ENCODE measurements at places on chromosomes 3 and 15.

DNA sequence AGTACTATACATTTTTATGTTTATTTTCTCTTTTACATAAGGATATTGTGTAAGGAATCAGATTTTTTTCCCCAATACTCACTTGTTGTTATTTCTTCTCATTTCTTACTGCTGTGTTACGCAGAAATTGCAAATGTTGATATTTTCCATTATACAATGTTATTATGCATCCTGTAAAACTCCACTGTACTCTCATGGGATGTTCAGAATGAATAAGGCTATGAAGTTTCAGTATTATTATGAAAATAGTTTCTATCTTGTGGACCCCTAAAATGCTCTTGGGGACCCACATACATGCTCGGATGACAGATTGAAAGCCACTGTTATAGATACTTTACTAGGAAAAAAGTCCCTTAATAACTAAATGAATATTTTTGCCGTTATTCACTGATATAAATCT lies 329.4 kb downstream of the EPHA3 start:
- DNase-seq: no peak

- no peak for DNase-seq
These were observed 10.7 kb downstream of the PDE8A start for GRCh38 chr15:84992157-84992944.

- DNase-seq: no peak
These were observed 78.0 kb upstream of the POU1F1 start for GRCh38 chr3:87354398-87354797.

- no peak for DNase-seq
These were observed at the start of gene ONECUT1 for GRCh38 chr15:52790169-52790708. TSS of gene ONECUT1 (minus strand) at chr15:52790336. CDS start at chr15:52789884, 452 bp downstream.

DNA sequence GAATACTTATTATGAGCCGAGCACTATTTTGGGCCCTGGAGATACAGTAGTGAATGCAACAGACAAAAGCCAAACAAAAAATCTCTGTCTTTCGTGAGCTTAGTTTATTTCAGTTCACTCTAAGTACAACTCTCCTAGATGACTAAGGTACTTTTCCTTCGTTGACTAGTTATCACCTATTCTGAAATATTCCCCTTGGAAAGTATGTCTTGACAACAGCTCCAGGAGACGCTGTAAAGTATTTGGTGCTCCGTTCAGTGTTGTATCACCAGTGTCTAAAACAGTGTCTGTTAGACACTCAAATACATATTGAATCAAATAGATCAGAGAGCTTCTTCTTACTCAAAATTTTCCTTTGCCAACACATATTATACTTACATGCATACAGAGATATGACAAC lies 119.6 kb downstream of the TFDP2 start:
- no peak for DNase-seq

DNA sequence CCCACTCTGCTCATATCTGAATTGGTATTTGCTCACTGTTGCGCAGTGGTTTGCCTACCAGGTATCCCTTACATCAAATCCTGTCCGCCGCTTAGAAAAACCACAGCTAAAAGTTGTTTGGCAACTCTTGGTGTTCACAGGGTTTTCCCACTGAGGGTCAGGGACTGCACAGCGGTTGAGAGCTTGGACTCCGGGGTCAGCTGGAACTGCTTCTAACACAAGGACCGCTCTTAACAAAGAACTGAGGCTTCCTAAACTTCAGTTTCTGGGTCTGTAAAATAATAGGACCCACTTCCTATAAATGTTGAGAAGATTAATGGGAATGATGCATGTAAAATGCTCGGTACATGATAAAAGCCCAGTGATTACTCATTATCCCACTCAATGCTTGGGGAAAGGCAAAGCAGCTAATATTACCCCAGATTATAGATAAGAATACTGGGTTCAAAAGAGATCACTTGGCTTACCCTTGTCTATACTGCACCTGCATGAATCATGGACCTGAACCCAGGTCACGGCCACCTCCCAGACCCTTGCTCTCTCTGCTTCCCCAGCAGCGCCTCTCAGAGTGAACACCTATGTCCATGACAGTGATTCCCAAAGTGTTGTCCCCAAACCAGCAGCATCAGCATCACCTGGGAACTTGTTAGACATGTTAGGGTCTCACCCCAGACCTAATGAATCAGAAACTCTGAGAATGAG lies 36.1 kb downstream of the LIPC start:
- DNase-seq: no peak

DNA sequence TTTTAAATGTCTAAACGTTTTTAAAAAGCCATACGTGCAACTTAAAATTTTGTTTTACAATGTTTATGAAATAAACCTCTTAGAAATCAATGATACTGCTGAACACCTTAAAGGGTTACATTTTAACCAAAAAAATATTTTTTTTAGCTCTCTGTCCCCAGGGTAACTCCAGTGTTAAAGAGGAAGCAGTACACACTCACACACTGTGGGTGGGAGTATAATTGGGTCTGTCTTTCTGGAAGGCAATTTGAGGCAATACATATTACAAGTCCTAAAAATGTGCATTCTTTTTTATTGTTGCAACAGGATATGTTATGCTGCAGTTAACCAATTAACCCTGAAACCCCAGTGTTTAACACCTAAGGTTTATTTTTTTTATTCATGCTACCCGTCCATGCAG lies 34.1 kb downstream of the WHAMM start:
- DNase-seq: no peak

DNA sequence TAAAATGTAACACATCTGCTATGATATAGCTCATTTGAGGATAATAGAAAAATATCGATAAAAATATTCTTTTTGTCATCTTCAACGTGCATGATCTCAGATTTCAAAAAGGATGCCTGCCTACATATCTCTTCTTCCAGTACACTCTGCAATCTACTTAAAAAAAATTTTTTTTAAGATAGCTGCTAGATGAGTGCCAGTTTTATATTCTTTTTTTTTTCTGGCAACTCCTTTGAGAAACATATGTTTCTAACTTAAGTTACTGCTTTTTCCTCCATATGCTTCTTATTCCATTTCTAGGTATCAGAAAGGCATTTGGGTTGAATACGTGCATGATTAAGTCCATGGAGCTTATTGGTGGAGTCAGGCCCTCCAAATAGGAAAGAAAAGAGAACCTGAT lies 160.4 kb downstream of the PPM1L start:
- DNase-seq: no peak

- DNase-seq: no peak
These were observed 87.0 kb downstream of the ANP32A start for GRCh38 chr15:68733666-68734065.

GRCh38 chr15:101679806-101680205 lies 27.6 kb upstream of the TM2D3 start:
- no peak for DNase-seq

DNA sequence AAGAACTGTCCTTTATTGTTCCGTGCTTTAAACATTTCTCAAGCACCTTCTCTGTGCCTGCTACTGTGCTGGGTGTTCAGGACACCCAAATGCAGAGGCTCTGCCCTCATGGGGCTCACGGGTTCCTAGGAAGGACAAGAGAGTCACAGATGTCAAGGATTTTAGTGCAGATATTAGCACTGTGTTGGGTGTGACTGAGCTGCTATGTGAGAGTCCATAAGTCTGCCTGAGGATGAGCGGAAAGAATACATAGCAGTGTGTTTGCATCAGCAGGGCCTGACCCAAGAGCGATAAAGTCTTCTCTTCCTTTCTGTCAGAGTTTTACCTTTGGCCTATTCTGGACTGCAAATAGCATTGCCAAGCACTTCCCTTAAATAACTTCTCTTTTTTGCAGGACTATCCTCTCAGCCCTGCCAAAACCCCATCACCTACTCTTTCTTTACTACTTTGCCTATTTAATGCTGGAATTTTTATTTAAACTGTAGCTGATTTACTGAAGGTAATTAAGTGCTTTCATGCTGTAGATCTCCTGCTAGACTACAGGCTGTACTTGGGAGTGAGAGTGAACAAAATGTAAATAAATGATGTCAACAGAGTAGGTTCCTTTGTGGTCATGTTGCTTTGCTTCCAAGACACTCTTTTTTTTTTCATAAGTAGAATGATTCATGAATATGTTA lies 459.4 kb upstream of the TPRG1 start:
- no peak for DNase-seq

GRCh38 chr15:74519311-74519710 lies 21.7 kb upstream of the ARID3B start:
- no peak for DNase-seq

- no peak for DNase-seq
These were observed 124.6 kb downstream of the AKAP13 start for GRCh38 chr15:85504749-85505676.

DNA sequence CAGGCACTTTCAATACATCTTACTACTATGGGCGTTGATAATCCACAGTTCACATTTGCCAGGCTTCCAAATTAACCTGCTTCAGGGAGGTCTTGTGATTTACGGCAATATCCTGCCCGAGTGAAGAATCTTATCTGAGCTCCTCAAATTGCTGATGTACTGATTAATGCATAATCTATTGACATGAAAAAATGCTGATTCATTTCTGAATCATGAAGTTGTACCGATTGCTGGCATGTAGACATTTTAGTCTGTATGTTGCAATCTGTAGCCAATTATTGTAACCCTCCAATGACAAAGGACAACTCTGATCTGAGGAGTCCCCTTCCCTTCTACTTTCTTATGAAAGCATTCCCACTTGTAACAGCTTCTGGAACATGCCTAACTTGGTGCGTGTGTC lies 97.2 kb downstream of the SEC22A start:
- DNase-seq: no peak

- no peak for DNase-seq
These were observed 23.9 kb upstream of the AADACL2 start for GRCh38 chr3:151709847-151710246.

DNA sequence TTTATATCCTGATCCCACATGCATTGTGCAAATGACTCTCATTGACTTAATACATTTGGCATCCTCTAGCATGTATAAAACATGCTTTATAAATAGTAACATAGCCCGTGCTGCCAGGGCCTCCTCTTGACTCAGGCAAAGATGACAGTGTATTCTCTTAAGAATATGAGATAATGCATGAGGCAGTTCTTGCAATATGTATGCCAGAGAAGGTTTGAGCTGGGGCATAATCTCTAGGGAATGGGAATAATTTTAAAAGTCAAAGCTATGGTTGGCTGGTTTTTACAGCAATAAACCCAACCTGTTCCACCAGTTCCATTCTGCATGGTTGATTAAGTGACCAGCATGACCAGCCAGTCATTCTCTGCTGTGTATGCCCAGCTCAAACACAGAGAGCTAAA lies 179.0 kb upstream of the PFN2 start:
- no peak for DNase-seq

- DNase-seq: no peak
These were observed 61.4 kb downstream of the BFSP2 start for GRCh38 chr3:133461291-133461690.

- no peak for DNase-seq
These were observed 189.7 kb upstream of the STT3B start for GRCh38 chr3:31343075-31343474.

- no peak for DNase-seq
These were observed 1182.3 kb downstream of the OTOL1 start for GRCh38 chr3:162678941-162679340.

DNA sequence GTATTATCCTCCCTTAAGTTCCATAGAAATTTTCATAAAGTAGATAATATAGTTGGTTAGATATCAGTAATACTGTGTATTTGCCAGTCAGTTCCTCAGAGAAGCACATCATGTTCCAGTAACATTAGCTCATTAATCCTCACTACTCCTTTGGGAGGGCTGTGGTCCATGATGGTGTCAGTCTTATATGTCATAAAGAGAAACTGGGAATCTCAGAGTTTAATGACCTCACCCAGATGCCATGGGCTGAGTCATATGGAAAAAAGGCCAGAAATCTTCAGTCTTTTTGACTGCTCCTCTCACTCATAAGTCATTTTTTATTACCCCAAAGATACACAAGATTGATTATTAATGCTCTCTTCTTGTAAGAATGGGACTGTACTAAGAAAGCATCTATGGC lies 188.6 kb downstream of the CHL1 start:
- DNase-seq: no peak

DNA sequence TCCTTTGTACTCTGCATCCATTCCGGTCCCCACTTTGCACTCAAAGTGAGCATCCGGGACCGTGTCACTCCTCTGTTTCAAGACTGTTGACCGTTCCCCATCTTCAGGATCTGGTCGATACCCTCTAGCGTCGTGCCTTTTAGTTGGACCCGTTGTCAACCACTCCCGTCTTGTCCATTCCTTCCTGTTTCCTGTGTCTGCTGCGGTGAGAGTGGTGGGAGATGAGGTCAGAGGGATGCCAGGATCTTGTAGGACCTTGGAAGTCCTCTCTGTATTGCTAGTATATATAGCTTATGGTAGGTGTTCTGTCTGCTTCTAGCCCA lies 624 bp downstream of the BRK1 start:
- no peak for DNase-seq

- DNase-seq: no peak
These were observed 104.9 kb upstream of the NEDD4 start for GRCh38 chr15:56098195-56098863.

- no peak for DNase-seq
These were observed 25.0 kb upstream of the SCN10A start for GRCh38 chr3:38840987-38841386.

DNA sequence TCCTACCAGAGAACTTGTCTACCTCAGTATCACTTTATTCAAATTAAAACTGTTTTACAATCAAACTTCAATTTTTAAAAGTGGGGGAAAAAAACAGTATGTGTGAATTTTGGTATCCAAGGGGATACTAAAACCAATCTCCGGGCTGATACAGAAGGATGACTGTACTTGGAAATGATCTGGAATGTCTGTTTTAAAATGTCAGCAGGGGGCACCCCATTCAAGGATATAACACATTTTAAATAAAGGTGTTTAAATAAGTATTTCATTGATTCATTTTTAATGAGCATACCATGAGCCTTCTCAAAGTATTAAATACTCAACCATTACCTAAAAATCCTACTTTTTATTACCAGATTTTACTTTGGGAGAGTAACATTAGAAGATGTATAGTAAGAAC lies 67.9 kb downstream of the ULK4 start:
- DNase-seq: no peak

- DNase-seq: no peak
These were observed 61.4 kb downstream of the ADCY5 start for GRCh38 chr3:123387532-123387931.

- DNase-seq: peak; percentile 13
These were observed 24.3 kb downstream of the NXPE3 start for GRCh38 chr3:101803173-101803782.

DNA sequence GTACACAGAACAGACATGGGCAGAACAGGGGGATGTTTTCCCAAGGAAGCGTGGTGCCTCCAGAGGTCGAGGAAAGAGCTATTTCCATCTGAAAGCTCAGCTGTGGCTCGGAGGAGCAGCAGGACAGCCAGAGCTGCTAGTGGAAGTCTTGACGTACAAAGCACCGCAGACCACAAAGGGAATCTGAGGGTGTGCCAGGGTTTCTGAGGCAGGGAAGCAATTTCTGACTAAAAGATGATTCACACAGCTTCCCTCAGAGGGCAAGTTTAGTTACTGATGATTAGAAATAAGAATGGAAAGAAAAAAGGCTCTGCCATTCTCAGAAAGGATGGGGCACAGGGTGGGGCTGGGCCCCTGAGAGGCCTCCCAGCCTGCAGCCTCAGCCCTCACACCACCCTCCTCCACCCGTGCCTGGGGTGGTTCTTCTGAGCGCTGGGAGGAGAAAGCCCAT lies 45.8 kb upstream of the SEC13 start:
- DNase-seq: no peak

Data from effector CD8-positive, alpha-beta T cell (primary cell).